ENCODE measurements at places on chromosomes 2 and 18.

GRCh38 chr2:55707751-55708150 is 14.1 kb upstream of the PNPT1 start:
- DNase-seq: no peak

DNA sequence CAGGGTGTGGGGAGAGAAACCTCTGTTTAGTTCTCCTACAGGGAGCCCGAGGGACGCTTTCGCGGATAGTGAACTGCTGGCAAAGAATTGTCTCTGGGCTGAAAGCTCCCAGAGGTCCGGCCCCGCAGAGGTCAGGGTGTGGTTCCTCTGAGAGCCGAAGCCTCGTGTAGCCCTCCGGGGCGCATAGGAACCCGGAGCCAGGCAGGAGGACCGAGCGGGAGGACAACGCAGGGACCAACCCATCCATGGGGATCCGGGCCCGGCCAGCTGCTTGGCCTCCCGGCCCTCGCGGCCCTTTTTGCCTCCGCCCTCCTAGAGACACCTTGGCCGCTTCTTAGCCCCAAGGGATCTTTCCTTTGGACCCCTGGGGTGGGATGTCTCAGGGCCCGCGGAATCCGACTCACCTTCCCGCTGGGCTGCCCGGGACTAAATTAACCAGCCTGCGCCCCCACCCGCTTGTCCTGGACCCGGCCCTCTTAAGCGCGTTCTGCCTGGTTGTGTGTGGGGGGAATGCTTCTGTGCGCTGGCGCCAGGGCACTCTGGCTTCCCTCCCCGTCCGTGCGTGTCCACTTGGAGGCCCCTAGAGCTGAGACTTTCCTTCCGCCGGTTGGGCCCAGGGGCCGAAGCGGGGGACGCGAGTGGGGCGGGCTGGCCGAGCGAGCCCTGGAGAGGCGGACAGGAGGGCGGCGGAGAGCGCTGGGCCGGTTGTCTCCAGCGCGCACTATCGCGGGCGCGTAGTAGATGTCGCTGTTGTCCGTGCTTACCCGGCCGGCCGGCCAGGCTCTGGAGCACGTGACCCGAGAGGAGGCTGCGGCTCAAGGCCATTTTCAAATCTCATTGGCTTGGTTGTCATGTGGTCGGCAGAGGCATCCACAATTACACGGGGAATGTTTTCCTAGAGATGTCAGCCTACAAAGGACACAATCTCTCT is at the start of gene HOXD10:
Gene HOXD10, plus strand, starts transcription at position 896 of the 931 bp plus-strand sequence. CDS start 56 bp downstream, outside the sequence.
- peak; percentile 73 for DNase-seq

DNA sequence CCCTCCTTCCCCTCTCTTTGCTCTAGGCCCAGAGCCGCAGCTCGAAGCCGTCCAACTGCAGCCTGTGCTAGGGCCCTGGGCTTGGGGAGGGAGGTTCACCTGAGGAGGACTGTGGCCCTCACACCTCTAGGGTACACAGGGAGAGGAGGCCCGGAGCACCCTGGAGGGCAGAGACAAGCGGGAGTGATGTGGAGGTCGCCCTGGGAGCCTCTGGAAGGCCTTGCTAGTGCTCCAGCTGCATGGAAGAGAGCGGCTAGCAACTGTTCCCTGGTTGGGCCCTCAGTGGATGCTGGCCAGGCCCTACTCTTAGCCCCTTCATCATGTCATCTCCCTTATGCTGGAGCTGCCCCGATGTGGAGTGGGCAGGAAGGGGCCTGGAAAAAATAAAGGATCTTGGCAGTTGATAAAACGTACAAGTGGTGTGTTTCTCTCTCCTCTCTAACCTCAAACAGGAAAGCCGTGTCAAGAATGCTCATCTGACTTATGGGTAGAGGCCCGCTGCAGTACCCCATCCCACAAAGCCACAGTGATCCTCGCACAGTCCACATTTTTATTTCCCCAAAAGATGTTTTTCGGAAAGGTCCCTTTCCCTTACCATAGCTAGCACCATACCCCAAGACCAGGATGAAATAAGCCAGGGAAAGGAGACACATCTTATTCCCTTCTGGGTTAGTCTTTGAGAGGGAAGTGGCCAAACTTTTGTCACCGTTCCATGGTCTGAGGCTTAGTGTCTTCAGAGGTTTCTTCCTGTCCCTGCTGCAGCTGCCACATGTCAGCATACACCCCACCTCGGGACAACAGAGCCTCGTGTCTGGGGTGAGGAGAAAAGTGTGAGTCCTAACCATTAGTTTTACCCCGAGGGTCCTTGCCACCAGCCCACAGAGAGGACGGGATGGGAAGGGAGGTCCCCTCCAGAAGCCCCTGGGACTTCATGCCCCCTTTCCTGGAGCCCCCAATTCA is 2.9 kb downstream of the ZFAND2B start:
- DNase-seq: no peak

- no peak for DNase-seq
Observed at GRCh38 chr2:74307720-74308119, 35.5 kb downstream of the SLC4A5 start.

DNA sequence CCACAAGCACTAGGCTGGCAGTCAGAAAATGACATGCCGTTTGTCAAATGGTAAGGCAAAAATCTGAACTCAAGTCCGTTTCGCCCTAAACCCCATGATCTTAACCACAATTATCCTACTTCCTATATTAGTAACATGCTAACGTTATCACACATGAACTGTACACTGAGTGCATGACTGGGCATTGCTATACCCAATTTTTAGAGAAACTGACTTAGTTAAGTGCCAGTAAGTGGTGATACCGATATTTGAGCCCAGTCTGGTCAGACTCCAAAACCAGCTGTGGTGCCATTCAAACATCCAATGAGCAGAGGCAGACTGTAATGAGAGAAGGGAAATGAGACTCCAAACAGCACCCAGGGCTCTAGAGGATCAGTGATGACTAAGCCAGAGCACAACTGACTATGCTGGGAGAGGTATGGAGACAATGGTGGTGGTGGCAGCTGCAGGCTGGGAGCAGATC is 311.7 kb upstream of the PKDCC start:
- DNase-seq: peak; percentile 21

DNA sequence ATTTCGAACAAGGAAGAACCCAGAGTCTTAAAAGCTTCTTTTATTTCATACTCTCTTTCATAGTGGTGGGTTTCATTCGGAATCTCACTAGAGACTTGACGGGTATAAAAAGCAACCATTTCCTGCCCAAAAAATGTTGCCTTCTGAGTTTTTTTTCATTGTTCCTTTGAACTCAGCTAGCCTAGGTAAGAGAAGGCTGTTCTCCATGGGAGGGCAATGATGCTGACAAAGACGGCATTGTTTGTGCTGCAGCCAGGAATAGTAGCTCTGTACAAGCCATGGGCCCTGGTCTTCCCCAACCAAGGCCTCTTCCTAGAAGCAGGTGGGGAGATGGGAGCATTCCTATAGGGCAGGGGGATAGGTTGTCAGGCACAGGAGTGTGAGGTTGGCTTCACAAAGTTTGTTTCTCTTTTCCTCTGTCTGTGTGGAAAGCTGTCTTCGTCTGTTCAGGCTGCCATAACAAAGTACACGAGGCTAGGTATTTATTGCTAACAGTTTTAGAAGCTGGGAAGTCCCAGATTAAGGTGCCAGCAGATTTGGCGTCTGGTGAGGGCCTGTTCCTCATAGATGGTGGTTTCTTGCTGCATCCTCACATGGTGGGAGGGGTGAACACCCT is 405.1 kb downstream of the NBAS start:
- no peak for DNase-seq

DNA sequence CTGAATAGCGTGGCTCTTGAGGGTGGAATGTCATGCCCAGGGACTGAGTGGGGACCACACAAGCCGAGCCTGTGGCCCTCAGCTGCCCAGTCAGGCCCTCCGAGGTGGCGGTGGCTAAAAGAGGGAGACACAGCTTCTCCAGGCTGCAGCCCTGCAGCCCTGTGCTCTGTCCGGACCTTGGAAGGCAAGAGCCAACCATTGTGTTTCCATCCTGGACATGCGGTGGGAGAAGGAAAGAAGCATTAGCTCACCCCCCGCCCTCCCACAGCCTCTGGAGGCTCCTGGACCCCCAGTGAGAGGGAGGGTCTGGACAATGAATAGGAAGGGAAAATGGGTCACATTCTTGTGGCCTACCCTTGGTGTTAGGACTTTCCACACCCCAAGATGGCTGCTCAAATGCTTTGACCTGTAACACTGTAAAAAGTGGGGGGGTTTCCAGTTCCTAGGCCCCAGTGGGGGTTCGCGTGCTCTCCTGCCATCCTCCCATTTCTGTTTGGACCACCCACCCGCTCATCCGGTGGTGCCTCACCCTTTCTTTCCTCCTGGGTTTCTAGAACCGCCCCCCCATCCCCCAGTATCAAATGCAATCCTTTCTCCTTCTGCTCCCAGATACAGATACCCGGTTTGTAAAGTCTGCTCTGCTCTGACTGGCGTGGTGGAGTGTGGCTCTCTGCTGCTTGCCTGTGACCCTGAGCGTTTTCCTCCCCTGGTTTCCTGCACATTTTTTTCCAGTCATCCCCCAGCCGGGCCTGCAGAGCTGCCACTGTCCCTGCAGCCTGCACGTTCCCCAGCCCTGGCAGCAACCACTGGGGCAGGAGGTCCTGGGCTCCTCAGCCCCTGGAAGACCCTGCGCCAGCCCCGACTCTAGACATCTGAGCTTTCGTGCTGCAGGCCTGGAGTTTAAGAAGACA is 36.3 kb upstream of the SMAD7 start:
- no peak for DNase-seq

DNA sequence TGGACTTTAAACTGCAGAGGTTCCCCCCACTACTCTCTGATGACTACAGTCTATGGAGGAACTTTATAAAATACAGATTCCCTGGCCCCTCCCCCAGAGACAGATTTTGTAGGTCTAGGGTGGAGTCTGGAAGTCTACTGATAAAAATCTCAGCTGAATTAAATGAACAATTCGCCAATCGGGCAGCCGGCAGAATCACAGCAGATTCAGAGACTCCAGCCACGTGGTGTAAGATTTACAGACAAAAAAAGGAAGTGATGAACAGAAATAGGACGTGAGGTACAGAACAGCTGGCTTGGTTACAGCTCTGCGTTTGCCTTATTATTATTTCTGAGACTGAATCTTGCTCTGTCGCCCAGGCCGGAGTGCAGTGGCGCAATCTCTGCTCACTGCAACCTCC is 21.4 kb upstream of the MTA3 start:
- no peak for DNase-seq

DNA sequence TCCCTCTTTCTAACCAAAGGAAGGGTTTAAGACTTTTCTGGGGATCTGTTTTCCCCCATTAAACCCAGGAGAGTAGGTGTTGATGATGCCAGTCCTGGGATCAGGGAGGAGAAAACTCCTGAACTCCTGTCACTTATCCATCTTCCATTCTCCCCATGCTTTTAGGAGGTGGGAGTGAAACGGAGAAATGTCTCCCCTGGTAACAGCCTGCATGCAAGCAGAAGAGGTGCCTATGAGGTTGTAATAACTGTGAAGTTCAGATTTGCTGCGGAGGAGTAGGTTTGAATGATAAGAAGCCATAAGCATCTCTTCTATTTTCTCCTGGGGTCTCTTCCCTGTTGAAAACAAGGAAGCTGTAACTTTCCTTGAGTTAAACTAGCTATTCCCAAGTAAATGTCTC is 150.8 kb downstream of the SLC4A3 start:
- no peak for DNase-seq

GRCh38 chr2:216730871-216731270 is 35.5 kb upstream of the IGFBP5 start:
- DNase-seq: no peak

- DNase-seq: peak; percentile 23
Observed at GRCh38 chr18:22831441-22831904, 101.7 kb upstream of the RBBP8 start.

DNA sequence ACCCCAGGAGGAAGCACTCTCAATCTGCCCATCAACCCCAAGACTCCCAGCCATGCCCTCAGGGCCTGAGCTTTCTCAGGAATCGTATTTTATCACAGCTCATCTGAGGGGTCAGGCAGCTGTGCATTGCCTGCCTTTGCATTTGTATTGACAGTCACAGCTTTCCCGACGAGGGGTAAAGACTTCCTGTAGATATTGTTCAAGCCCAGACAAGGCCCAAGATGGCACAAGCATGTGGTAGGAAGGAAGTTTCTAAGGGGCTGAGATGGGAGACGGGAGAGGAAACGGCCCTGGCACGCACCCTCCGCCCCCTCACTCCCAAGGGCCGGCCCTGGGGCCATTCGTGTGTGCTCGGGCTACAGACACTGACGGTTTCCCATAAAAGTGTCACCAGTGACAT is 34.2 kb upstream of the PRLH start:
- no peak for DNase-seq

DNA sequence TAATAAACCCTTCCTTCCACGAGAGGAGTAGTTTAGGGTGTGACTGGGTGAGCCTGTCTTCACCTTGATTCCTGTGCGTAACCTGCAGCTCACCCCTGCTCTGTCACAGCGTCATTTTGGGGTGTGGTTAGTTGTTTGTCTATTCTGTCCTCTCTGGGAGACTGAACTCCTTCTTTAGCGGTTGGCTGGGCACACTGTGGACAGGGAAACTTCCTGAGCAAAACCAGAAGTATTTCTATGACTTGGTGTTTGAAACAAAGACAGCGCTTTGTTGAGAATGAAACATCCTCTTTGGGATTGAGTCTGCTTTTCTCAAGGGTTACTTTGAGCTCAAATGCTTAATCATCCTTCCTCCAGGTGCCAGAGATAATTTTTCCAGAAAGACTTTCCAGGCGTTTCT is 270.7 kb downstream of the HRH4 start:
- DNase-seq: no peak

DNA sequence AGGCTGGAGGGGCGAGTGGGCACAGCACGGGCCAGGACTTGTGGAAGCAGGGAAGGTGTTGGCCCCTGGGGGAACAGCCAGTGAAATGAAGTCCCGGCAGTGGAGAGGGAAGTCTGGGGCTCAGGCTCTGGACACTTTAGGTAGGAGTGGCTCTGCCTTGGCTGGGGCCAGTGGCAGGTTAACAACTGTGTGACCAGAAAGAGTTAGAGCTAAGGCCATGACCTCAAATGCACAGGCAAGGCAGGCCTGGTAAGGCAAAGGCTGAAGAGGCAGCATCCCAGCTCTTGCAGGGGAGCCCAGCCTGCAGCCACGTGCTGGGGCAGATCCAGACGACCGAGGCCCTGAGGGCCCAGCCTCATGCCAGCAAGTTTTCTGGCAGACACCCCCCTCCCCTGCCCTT is 21.5 kb downstream of the PCARE start:
- DNase-seq: no peak

DNA sequence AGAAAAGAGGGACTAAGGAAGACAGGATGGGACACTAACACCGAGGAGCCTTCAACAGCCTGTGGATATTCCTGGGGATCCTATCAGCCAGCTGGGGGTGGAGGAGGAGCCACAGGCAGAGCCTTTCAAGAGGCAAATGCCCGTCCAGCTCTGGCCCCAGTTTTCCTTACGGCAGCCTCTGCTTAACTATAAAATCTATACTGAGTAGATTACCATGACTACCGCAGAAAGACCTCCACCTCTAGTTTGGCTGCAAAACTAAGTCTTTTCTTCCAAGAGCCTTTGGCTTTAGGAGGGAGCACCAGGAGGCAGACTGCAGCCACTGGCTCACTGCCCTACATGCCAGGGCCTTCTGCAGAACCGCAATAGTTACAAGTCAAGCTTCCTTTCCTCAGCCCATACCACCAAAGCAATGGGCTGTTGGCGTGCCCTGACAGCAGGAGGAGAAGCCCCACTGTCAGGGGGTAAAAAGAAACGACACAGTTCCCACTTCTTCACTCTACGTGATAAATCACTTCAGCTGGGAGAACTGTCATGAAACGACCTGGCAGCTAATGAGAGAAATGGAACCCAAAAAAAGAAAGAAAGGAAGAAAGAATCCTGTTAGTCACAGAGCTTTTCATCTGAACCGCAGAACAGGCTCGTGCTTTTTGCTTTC is 25.1 kb upstream of the CREB1 start:
- peak; percentile 82 for DNase-seq

Data from fibroblast of skin of back (primary cell).